HCEC 1CT (cell line): ENCODE measurements at places on chromosomes 3 and 15.
A peak's percentile ranks its signal among the peaks of the same experiment; 100 is the strongest.

DNA sequence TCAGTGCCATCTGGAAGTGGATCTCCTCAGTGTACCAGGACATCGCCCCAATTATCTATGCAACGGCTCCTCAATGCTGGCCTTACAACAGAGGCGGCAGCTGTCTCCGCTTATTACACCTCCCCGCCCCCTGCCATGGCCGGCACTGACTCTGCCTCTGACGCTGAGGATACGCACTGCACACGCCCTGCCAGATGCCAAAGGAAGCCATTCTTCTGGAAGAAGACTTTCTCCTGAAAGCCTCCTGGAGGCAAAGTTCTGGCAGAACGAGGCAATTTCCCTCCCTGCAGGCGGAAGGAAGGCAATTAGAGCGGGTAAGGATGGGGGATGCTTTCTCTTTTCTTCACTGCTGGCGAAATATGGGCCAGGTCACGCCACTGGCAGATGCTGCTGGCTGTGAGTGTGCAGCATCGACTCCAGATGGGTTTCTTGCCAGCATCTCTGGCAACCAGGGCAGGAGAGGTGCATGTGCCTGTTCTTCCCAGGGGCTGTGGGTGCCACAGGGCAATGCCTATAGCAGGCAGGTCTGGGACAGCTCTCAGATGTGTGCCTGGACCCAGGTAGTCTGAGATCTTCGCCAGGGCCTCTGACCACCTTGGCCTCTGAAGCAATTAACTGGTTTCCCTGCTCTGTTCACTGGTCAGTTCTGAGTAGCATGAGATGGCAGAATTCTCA lies 62.2 kb upstream of the MRPS22 start:
- no peak for DNase-seq

DNA sequence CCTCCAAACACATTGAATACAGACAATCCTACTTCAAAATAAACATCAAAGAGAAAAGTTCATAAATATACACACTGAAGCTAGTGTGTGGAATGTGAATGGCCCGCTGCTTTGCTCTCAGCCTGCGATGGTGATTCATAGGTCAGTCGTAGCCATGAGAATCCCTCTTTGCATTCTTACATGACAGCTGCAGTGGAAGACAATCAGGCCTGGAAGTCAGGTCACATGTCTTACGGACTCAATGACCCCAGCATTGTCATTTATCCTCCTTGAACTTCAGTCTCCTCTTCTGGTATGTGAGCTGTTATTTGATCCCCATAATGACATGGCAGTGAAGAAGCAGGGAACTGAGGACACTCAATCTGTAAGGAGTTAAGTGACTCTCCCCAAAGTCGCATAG lies 217.8 kb upstream of the EOMES start:
- peak; percentile 86 for DNase-seq

GRCh38 chr3:105762749-105763658 lies 105.8 kb downstream of the CBLB start:
- no peak for DNase-seq

DNA sequence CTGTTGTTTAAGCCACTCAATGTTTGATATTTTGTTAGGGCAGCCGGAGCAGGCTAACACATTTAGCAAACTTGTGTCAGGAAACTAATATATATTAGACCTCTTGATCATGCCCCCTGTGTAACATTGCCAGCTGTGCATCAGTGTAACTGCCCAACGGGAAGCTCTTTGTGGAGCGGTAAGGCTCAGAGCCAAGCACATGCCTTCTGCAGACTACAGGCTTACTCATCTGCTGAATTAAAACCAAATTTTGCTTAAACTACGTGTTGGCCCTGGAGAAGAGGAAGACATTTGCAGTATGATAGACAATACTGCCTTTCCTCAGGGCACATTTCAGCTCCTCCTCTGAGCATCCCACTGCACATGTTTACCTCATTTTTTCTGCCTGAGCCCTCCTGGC lies 50.5 kb upstream of the KCNMB2 start:
- DNase-seq, result peak; percentile 81

- no peak for DNase-seq
These were observed 17.6 kb upstream of the GATM start for GRCh38 chr15:45395943-45396342.

- DNase-seq, result no peak
These were observed 81.1 kb downstream of the RAD18 start for GRCh38 chr3:8882171-8882593.
